ENCODE measurements at places on chromosomes 7 and 10. TPM values are rescaled to one million over a fixed set of nuclear protein-coding genes. Genes with fewer than 3 reads are reported as not detected.

Gene NRP1
- polyA plus RNA-seq: 160 TPM

Gene NEUROG3
- not detected for polyA plus RNA-seq

Gene ASB13
- 25.6 TPM for polyA plus RNA-seq

Gene CALHM3
- not detected for polyA plus RNA-seq

Gene CCDC6
- 40.4 TPM for polyA plus RNA-seq
